ENCODE measurements at places on chromosomes 7 and 10. TPM values are rescaled to one million over a fixed set of nuclear protein-coding genes. Genes with fewer than 3 reads are reported as not detected.
A peak's percentile ranks its signal among the peaks of the same experiment; 100 is the strongest.

The BAG3 gene
- total RNA-seq, result 19.2 TPM

The AKR1B15 gene
- not detected for total RNA-seq

The BRAF gene
- total RNA-seq, result 64.9 TPM

The ZNF804B gene
- total RNA-seq, result not detected

The OPN4 gene
- not detected for total RNA-seq

The SEM1 gene
- 64.2 TPM for total RNA-seq

The PLEKHS1 gene
- not detected for total RNA-seq

The PTTG1IP2 gene
- not detected for total RNA-seq

The ACTR3C gene
- total RNA-seq, result 2.3 TPM

The KCNMA1 gene
- 5.8 TPM for total RNA-seq

The MACROH2A2 gene
- total RNA-seq, result 143 TPM

The CYP26C1 gene
- total RNA-seq, result 0.29 TPM

The HABP2 gene
- 112 TPM for total RNA-seq

DNA sequence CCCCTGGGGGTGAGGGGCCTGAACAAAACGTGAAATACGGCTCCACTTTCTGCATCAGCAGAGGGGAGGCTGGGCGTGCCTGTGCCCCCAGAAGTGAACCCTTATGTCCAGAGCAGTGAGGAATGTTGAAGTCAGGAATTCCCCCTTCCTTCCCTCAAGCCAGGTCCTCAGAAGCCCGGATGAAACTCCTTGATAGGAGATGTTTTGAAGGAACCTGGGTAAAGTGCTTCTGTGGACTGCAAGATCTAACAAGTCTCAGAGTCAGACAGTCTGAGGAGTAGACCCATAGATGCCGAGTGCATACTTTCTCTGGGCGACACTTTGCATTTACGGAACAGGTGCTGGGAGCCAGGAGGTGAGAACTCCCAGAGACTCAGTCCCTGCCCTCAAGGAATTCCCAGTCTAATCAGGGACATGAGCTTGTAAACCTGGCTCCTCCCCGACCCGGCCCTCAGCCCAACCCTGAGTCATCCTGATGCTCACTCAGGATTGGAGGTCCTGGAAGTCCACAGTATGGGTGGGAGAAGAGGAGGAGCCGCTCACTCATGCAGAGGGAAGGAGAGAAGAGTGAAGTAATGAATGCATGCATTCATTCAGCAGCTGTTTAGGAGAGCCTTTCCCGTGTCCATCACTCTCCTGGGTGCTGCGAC is 179.5 kb upstream of the ITGB1 start:
- DNase-seq, result no peak

- DNase-seq, result no peak
Measured at GRCh38 chr10:43965033-43965917, 316.6 kb upstream of the ZNF32 start.

DNA sequence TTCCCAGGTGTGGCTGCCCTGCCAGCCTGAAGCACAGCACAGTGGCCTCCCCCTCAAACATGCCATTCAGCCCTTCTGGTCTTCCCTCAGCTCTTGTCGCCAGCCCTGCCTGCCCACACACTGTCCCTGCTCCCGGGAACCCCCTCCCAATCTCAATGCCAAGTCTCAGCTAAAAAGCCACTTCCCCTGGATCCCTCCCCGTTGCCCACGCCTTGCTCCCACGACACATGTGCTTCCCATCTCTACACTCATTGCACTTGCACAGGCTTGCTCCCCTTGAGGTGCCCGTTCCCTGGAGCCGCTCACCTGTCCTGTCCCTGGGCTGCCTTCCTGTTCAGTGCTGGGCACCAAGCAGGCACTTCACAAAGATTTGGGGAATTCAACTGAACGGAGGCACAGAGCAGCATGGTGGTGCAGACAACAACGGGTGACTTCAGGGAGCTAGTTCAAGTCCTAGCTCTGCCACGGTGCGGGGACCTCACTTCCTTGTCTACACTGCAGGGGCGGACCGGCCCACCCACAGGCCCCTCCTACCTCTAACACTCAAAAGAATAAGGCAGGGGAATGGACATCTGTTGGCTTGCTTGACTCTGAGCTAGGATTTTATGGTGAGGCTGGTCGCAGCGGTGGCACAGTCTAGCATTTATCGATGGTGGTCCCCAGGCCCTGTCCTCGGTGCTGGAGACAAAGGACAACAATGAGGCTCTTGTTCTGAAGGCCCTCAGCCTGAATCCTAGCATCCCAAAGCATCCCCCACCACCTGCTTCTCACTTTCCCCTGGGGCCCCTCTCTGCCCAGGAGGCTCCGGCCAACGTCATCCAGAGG is 18.4 kb downstream of the RGS10 start:
- DNase-seq, result no peak

GRCh38 chr10:109966961-109967738 is 40.6 kb upstream of the ADD3 start:
- DNase-seq, result no peak

GRCh38 chr10:97512993-97513392 is 14.3 kb downstream of the UBTD1 start:
- no peak for DNase-seq

GRCh38 chr7:17279061-17279460 is 19.4 kb upstream of the AHR start:
- DNase-seq, result no peak

DNA sequence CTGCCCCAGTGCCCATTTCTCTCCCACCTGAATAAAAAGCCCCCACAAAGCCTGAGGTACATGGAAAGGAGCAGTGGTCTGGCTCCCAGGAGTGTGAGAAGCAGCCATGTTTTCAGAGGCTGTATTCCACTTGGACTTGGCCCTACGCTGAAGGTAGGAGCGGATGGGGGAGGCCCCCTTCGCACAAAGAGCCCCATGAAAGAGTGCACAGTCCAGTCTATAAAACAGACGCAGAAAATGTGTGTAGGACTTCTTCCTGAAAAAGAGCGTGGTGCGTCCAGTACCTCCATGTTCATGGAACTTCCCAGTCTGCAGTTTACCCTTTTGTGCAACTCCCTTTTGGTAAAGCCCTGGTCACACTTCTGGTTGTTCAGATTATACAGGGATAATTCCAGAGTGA is 69.3 kb downstream of the EGFR start:
- DNase-seq, result no peak

GRCh38 chr10:124691421-124692099 is 52.6 kb downstream of the FAM53B start:
- no peak for DNase-seq

GRCh38 chr7:137032436-137032835 is 164.0 kb downstream of the CHRM2 start:
- DNase-seq, result no peak

DNA sequence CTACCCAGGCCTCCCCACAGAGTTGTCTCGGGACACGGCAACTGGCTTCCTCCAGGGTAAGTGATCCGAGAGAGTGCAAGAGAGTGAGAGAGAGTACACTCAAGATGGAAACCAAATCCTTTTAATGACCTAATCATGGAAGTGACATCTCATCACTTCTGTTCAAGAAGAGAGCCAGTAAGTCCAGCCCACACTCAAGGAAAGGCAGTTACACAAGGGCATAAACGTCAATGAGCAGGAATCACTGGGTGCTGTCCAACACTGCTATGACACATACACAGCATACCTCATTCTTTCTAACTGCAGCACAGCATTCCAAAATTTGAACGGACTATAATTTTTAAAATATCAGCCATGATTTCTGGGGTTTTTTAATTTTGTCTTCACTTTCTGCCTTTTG is 29.3 kb upstream of the OSBPL3 start:
- DNase-seq, result no peak

- no peak for DNase-seq
Measured at GRCh38 chr10:62694537-62695126, 109.9 kb upstream of the ADO start.

DNA sequence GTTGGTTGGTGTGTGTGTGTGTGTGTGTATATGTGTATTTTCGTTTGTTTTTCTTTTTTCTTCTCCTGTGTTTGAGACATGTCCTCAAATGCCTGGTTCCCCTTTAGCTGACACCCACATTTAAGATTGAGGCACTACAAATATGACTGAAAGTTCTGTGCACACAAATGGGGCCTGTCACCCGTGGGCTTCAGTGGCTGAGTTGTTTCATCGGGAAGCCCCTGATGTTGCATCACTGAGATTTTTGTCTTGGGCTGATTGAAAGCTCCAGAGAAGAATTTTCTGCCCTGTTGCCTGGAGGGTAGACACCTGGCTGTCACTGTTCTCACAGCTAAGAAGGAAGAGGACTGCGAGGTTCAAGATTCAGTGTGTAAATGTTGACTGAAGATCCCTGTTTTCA is 283.8 kb upstream of the C7orf33 start:
- no peak for DNase-seq

GRCh38 chr10:33094263-33095051 is 136.4 kb upstream of the ITGB1 start:
- DNase-seq, result no peak

GRCh38 chr7:141874787-141875186 is 33.5 kb upstream of the PRSS37 start:
- DNase-seq, result no peak

GRCh38 chr10:88672041-88672440 is 7.8 kb downstream of the LIPF start:
- DNase-seq, result no peak

GRCh38 chr10:130177250-130177649 is 41.1 kb downstream of the GLRX3 start:
- no peak for DNase-seq

GRCh38 chr10:122499491-122499941 is 38.2 kb downstream of the HTRA1 start:
- no peak for DNase-seq

GRCh38 chr7:70728872-70729552 is 402.9 kb upstream of the GALNT17 start:
- no peak for DNase-seq

- peak; percentile 36 for DNase-seq
Measured at GRCh38 chr7:128164061-128164954, 76.8 kb upstream of the LEP start.

DNA sequence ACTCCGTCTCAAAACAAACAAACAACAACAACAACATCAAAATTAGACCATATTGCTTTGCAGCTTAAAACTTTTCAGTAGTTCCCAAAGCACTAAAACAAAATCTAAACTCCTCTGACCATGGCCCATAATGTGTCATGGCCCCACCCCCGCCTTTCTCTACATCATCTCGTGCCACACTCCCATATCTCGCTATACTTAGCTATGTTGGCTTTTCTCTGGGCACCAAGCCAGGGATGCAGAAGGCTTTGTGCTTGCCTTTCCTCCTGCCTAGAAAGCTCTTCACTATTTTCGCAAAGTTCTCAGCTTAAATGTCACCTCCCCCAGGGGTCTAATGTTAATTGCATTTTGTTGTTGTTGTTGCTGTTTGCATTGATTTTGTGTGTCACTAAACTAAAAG is 15.1 kb upstream of the SLC16A12 start:
- no peak for DNase-seq

GRCh38 chr10:71504570-71504969 is 107.8 kb downstream of the CDH23 start:
- no peak for DNase-seq

- DNase-seq, result no peak
Measured at GRCh38 chr7:2811476-2812113, 32.5 kb downstream of the GNA12 start.

DNA sequence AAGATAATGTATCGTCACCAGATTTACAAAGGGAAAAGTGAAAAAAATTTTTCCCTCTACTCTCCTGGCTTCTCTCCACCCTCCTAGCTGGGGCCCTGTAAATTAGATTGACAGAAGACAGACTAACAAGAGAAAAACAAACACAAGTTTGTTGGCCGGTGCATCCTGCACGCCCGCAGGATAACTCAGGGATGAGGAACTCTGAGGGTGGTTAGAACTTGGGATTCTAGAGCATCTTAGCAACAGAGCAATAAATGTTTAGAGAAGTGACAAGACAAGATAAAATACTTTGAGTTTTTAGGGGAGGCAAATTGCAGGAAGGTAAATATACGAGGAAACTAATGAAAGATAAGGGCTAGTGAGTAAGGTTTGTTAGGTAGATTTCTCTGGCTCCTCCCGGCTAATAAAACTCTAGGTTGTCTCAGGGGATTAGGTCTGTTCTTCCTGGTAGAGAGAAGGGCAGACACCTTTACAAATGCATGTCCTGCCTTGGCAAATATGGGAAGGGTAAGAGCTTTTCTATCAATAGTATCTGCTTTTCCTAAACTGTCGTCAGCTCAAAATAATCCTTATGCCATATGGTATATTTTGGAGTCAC is 4.3 kb upstream of the UCN3 start:
- no peak for DNase-seq

GRCh38 chr10:10677479-10677878 is 340.2 kb upstream of the CELF2 start:
- DNase-seq, result peak; percentile 14

DNA sequence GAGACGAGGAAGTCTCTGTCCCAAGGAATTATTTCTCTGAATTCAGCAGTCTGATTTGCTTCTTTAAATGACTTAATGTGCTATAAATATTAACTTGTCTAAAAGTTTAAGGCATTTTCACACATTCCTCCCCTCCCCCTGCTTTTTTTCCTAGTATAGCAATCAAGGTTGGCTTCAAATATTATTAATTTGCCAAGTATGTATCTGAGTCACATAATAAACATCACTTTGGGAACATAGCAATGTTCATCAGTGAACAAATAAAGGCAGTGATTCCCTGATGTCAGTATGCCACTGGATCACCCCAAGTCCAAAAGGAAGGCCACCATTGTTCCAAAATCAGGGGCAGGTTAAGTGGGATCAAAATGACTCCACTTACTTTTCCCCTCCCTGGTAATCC is 40.5 kb downstream of the PDE6C start:
- DNase-seq, result no peak

GRCh38 chr7:159068488-159068811 is 76.2 kb downstream of the VIPR2 start:
- DNase-seq, result no peak

DNA sequence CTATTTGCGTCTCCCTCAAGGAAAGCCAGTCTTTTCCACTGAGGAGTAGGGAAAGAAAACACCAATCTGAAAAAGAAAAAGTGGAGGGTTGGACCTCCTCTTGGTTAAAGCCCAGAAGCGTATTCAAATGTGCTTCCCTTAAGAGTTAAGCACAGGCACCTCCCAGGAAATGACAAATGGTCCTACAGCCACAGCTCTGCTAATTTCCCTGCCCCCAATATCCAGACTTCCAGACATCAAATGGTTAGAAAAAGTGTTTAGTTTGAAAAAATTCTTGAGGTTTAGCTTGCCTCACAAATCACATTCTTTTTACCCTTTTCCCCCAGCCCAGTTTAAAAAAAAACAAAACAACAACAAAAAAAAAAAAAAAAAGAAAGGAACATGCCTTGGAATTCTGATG is 19.0 kb upstream of the COL1A2 start:
- DNase-seq, result no peak

All from progenitor cell of endocrine pancreas (in vitro differentiated cells).